ENCODE measurements at places on chromosomes 5 and 9.
A peak's percentile ranks its signal among the peaks of the same experiment; 100 is the strongest.

- no peak for DNase-seq
Observed at GRCh38 chr9:26983340-26983739, 22.1 kb downstream of the LRRC19 start.

DNA sequence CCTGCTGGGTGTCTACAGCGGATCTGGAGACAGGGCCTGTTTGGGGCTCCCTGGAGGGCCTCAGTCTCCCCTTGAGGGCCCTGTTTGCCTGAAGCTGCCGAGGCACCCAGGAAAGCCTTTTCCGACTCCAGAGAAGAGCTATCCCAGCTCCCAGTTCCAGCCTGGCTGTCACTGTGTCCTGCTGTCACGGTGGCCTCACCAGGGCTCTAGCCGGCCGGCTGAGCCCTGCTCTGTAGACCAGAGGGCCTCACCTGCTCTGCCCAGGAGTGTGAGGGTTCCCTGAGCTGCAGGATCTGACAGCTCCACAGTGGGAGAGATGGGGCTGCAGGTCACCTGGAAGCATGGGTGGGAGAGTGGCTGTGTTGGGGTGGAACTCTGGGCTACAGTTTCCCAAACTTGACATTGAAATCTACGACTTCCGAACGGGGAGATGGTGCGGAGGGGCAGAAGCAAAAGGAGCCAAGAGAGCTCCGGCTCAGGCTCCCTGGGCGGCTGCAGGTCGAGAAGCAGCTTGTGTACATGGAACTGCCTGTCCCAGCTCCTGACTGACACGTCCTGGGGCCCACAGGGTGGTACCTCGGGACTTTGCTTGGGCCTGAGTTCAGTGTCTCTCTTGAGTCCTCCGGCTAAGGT, 94.9 kb downstream of the CACNA1B start:
- peak; percentile 62 for DNase-seq

- no peak for DNase-seq
Observed at GRCh38 chr5:88405783-88406182, 137.1 kb upstream of the TMEM161B start.

- DNase-seq, result no peak
Observed at GRCh38 chr9:26058111-26058895, 380.1 kb upstream of the TUSC1 start.

GRCh38 chr9:21001581-21001980, 29.9 kb downstream of the HACD4 start:
- no peak for DNase-seq

DNA sequence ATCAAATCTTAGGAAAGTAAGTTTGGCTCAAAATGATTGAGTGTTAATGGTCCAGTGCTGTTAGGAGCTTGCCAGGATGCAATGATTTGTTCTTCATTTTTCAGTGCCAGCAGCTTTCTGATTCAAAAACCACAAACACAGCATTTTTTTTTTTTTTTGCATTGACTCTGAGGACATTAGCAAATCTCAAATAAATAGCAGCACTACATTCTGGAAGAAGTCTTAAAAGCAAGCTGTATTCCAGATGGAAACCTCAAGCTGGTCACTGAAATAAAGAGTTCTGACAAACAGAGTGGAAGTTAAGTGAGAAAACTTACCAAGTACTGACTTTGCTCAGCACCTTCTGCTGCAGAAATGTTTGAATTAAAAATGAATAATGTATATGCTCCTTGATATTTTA, 1653.1 kb upstream of the CDH9 start:
- DNase-seq, result no peak
